ENCODE measurements at places on chromosomes 2 and 18.

DNA sequence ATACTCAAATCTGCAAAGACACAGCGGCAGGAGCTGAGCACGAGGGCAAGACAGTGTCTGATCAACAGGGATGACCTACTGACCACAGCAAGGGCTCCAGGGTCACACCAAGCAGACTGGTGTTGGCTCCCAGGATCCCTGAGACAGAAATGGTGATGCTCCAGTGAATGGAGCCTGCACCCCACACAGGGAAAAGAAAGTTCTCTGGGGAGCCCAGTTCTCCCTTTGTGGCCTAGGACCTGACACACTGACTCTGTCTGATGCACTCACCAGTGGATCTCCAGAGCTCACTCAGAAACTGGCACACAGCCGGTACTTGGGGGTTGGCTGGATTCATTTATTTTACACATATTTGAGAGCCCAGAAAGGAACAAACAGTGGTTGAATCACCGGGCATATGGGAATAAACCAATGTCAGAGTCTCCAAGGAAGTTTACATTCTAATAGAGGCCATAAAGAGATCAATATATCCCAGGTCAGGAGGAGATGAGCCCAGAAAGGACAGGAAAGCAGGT lies 215.6 kb upstream of the ARL4C start:
- no peak for DNase-seq

- DNase-seq: no peak
Observed at GRCh38 chr2:215274829-215275228, 37.0 kb upstream of the ATIC start.

DNA sequence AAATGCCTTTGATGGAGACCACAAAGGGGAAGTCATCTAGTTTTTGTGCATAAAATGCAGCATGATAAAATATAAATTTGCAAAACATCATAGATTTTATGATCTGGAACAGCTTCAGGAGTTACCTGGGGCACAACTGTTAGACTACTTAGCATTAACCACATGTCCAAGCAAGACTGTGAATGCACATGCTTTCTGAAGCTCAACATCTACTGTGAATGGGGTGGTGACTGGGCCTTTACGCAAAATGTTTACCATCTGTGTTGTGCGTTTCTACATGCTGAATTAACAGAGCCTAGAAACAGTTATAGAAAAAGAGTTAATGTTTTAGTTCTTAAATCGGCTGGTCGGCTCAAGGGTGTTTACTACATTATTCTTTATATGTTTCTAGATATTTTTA lies 45.5 kb downstream of the KCTD1 start:
- DNase-seq: no peak

GRCh38 chr2:207658156-207658555 lies 33.0 kb upstream of the METTL21A start:
- DNase-seq: no peak

- DNase-seq: no peak
Observed at GRCh38 chr2:79729532-79729931, 216.7 kb downstream of the CTNNA2 start.

DNA sequence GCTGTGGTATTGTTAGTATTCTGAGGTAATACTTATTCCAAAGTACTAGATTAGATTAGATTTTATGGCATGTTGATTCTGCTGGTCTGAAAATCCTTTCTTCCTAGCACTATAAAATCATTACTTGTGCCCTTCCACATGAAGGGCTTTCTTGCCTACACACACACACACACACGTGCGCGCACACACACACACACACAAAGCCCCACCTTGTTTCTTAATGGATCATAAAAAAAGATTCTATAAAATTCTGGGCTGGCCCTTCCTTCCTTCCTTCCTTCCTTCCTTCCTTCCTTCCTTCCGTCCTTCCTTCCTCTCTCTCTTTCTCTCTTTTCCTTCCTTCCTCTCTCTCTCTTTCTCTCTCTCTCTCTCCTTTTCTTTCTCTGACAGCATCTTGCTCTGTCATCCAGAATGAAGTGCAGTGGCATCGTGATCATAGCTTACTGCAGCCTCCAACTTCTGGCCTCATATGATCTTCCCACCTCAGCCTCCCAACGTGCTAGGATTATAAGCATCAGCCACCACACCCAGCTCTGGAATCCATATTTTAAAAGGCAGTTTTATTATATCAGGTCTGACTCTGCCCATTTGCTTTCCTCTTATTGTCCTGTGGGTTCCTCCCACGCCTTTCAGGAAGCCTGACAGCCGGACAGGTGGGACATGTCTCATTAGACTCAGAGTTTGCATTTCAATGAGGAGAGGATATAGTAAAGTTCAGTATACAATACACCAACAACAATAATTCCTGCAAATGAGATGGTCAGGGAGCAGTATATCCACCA lies 321.1 kb downstream of the PIK3C3 start:
- DNase-seq: no peak

- peak; percentile 56 for DNase-seq
Observed at GRCh38 chr18:5542515-5543035, 1.2 kb downstream of the EPB41L3 start.

GRCh38 chr2:49404108-49404507 lies 249.8 kb upstream of the FSHR start:
- DNase-seq: no peak

Data from fibroblast of skin of right quadriceps (primary cell).